ENCODE measurements at places on chromosomes 2 and 18. TPM values are rescaled to one million over a fixed set of nuclear protein-coding genes. Genes with fewer than 3 reads are reported as not detected.
A peak's percentile ranks its signal among the peaks of the same experiment; 100 is the strongest.

DNA sequence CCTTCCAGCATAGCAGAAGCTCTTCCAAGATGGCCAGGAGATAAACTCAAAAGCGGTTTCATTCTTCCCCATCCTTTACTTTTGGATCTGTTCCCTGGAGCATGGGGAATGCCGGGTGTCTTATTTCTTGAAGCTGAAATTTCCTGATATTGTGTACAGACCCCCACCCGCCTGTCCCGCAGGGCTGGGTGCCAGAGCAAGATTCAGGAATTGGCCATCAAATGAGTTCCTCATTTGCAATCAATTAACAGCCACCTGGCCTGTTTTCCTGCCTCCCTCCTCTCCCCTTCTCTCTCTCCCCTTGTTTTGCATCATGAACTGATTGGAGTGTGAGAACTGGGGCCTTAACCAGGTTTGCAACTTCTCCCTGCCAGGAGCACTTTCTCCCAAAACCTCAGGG, 202.1 kb downstream of the SH3RF3 start:
- peak; percentile 56 for DNase-seq

GRCh38 chr2:168480825-168481585, 24.9 kb downstream of the CERS6 start:
- DNase-seq = no peak

KHK gene
- 5.3 TPM for total RNA-seq

NCL gene
- total RNA-seq = 181 TPM

TRAF3IP1 gene
- total RNA-seq = 12.6 TPM

Measured in uterus (tissue), 4 donors.